ENCODE measurements at places on chromosomes 13 and 19.

DNA sequence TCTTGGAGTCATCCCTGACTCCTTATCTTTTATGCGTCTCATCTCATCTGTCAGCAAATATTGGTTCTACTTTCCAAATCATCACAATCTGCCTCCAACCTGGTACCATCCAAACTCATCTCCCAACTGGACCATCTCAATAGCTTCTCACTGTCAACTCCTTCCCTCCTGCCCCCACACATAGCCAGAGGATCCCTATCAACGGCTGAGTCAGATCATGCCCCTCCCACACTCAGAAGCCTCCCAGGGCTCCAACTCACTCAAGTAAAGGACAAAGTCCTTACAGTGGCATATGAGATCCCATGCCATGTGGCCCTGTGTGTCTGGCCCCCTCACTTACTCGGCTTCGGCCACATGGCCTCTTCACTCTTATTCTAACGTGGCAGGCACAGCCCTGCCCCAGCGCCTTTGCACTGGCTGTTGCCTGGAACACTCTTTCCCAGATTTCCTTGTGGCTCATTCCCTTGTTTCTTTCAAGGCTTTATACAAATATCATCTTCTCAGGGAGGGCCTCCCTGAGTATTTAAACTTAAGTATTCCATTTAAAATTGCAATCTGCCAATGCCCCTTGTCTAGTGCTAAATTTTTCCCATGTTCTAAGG, 4.3 kb downstream of the SPRED3 start:
- no peak for DNase-seq

GRCh38 chr13:65342541-65343337, 1887.4 kb downstream of the PCDH9 start:
- no peak for DNase-seq

DNA sequence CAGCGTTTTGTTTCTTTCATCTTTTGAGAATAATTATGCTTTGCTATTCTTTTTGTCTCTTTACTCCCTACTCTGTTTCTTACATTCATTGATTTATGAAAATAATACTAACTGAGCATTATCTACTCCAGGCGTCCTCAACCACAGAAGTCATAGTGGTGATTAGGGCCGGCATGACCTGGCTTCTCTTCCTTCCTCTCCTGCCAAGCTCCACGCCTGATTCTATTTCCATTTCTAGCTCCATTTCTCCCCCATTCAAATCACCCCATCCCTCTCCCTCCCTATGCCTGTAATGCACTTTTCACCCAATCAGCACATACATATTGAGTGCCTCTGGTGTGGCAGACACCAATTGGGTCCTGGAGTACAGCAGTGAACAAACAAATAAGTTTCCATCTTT, 183.2 kb upstream of the GPR12 start:
- DNase-seq, result no peak

GRCh38 chr13:102769679-102770078, 3.9 kb downstream of the TEX30 start:
- no peak for DNase-seq

GRCh38 chr13:99310382-99311031, 3.3 kb upstream of the GPR183 start:
- DNase-seq, result no peak

DNA sequence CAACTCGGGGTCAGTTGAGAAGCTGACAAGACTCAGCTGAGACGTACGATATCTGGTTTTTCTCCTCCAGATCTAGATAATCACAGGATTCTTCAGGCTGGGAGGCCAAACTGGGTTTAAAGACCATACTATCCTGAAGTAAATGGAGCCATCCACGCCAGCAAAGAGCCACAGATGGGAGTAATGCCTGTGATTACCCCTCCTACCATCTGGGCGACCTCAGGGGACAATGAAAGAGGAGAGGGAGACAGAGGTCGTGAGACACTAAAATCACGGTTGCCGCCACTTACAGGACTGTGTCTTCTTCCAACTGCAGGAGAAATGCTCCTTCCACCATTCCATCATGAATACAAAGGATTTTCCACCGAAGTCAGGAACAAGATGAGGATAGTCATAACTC, 3.1 kb upstream of the NLRP13 start:
- no peak for DNase-seq

DNA sequence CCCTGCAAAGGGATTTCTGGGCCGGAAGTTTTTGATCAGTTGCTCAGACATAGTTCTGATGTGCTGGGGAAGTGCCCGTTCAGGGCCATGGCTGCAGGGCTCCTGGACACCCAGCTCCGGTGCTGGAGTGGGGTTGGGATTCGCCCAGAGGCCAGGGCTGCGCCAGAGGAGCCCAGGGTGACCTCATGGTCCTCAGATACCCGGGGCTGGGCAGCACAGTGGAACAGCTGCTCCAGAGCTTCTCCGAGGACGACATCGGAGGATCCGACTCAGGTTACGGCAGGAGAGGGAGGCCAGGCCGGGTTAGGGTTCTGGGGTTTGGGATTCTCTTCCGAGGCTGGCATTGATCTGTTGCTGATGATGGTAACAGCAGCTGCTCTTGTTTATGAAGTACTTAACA, 20.9 kb downstream of the CARM1 start:
- no peak for DNase-seq

- no peak for DNase-seq
Measured at GRCh38 chr13:33244210-33244906, 41.2 kb downstream of the STARD13 start.

Data from NCI-H748 treated with DMSO at 0.1 percent for 48 hours (cell line).